Mammary epithelial cell (primary cell): ENCODE measurements at places on chromosomes 1 and 21.

DNA sequence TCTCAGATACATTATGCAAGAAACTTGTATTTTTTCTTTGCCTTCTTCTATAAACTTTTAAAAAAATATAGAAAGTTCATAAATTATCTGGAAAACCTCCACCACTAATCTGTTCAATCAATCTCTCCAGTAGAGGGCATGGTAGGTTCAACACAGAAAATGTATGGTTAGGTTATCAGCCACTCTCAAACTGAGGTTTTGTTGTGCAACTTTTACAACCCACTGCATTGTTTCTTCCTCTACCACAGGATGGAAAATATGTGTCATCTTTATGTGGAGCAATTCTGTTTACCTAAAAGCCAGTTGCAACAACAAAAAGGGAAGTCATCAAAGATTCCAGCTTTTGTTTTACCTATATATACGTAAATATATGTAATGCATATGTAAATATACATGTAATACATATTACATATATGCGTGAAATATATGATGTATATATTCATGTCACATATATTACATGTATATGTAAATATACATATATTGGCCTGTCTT lies 3.0 kb upstream of the RGS2 start:
- peak; percentile 85 for DNase-seq

DNA sequence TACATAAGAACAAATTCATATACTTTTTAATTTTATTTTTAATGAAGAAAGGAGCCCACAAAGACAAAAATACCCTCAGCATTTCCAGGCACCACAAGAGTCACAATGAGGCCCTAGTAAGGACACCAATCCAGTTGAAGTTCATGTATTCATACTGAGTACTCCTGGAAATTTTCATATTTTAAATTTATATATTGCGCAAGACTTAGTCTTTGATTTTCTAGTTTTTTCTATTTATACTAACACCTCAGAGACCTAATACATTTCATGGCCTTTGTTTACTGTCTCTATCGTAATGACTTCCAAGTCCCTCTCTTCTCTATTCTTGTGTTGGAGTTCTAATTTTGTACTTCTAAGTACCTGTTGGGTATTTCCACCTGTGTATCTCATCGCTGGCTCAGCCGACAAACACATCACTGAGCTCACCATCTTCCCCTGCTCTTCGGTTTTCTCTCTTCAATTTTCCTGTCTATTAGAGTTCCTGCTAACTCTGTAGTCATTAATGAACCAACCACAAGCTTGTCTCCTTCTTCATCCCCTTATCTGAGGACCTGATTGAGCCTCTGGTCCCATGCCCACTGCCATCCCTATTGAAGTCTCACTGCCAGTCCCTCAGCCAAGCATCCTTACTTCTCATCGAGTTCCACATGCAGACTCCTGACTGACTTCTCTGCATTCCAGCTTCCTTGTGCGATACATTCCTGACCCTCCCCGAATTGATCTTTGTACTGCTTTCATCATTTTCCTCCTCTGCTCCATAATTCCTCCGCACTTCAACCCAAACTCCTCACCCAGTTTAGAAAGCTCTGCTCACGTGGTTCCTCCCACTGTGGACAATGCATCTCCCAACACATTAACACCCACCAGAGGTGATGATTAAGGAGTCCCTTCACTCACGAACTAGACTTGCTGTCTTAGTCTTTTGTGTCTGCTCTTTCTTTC lies 17.3 kb upstream of the IRF2BP2 start:
- DNase-seq, result no peak

DNA sequence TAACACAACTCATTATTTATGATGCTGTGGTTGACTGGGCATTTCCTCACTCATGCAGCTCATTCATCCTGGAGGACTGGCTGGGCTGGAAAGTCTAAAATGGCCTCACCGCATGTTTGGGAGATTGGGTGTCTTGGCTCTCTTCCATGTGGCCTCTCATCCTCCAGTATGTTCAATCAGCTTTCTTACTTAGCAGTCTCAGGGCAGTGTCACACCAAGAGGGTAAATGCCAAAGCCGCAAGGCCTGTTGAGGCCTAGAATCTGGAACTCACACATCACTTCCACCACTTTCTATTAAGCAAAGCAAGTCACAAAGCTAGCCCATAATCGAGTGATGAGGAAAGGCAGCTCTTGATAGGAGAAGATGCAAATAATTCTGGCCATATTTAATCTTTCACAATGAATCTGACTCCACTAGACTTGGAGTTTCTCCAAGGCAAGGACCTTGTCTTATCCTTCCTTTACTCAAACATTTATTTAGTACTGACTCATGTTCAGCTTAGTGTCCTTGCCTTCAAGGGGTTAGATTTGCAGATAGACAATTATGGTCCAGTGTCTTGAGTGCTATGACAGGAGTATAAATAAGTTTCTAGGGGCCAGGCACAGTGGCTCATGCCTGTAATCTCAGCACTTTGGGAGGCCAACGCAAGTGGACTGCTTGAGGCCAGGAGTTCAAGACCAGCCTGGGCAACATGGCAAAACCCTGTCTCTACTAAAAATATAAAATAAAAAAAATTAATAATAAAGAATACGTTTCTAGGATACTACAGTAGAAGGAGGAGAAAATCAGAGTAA lies 45.1 kb downstream of the TMEM53 start:
- DNase-seq, result peak; percentile 84

- peak; percentile 90 for DNase-seq
These were observed 23.6 kb upstream of the KIRREL1 start for GRCh38 chr1:157969697-157970485.

DNA sequence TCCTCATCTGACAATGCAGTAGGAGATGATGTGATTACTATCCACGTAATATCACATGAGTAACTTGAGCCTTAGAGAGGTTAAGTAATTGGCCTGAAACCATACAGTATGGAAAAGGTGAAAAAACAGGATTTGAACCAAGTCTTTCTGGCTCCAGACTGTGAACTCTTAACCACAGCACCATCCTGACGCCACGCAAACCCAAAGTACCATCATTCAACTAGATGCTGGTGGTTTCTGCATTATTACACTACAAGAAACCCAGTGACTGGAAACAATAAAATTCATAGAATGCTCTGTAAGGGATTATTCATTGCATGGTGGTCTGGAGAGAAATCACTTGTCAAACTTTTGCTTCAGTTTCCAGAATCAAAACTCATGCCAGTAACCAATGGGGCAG lies 90.7 kb downstream of the MAB21L3 start:
- DNase-seq, result no peak

DNA sequence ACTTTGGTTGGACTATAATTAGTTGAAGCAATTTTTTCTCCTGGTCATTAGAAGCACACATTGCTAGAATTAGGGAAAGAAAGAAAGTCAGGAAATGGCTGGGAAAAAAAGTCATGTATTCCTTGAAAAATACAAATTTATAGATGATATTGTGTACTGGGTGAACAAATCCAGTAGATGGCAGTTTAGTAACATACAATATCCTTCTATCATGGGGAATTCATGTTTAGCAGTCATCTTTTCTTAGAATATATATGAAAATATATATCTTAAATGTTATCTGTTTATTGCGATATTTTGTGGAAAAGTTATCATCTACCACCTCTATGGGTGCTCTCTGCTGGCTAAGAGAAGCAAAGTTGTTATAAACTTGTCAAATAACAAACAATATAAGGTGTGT lies 13.1 kb upstream of the ZRANB2 start:
- DNase-seq, result no peak

- no peak for DNase-seq
These were observed 383 bp upstream of the PRRX1 start for GRCh38 chr1:170663404-170664092.

GRCh38 chr1:1778663-1779319 lies 521 bp upstream of the NADK start:
- DNase-seq, result peak; percentile 75

DNA sequence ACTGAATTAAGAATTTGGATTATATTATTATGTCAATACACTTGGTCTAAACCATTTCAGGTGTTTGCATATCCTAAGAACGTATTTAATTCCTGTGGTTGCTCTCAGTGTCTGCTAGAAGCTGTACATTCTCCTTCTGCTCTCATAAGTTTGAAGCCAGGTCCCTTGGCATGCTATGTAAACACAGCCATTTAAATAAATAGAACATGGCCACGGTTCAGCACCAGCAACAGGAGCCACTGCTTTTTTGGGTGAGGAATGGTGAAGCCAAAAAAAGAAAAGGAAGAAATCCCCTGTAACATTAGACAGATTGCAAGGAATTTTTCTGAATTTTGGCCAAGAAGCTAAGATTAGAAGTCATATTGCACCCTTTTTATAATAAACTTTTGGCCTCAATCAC lies 19.1 kb downstream of the CCN1 start:
- DNase-seq, result no peak

DNA sequence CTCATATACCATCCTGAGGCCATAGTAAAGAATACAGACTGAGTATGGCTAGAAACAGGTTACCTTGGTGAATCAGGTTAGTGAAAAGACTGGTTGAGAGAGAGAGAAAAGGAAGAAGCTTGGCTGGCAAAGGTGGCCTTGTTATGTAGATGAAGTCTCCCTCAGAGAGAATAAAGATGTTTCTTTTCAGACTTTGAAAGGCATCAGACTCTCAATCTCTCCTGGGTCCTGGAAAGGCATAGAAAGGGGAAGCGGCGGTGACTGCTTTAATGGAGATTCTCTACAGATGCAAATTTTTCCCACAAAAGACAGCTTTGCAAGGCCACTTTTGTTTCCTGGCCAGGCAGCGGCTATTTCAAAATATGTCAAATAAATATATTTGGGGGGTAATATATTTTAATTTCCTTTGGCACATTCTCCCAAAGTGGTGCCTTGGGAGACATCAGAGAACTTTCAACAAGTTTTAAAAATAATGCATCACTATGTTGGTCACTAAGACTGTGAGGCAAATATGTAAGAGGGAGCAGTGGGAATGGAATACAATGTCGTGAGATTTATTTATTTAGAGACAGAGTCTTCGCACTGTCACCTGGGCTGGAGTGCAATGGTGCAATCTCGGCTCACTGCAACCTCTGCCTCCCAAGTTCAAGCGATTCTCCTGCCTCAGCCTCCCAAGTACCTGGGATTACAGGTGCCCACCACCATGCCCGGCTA lies 46.1 kb downstream of the NPHS2 start:
- DNase-seq, result no peak

- DNase-seq, result no peak
These were observed 3.8 kb downstream of the CELSR2 start for GRCh38 chr1:109252893-109253802.

- DNase-seq, result no peak
These were observed 51.6 kb downstream of the OBSCN start for GRCh38 chr1:228259368-228259894.

DNA sequence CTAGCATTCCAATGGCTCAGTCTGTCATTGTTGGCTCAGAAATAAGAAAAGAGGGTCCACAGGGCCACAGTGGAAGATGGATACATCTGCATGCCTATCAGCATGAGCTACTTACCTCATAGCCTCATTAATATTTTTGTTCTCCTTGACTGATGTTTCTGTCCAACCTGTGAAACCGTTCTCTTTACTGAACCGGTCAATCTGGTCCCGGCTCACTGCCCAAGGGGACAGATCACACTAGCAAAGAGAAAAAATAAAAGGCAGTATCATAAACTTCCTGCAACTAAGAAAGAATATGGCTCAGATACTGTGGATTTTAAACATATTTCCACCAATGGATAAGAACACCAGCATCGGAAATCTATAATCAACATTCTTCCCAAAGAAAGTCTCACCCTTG lies 4.7 kb downstream of the RAB29 start:
- no peak for DNase-seq

DNA sequence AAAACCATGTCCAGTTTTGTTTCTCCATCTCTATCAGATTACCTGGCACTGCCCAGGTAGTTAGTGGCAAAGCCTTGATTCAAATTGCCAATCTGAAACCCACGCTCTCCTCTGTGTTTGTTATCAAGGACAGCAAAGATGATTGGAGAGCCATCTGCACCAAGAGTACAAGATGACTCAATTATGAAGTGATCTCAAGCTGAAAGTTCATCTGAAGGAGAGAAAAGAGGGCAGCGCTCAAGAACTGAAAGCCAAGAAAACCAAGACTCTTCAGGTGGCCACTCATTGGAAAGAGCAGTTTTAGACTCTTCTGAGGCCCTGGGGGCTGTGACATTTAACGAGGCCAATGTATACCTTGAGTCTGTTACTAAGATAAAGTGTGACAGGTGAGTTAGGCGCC lies 13.8 kb downstream of the RXRG start:
- no peak for DNase-seq

GRCh38 chr1:12669529-12670068 lies 25.7 kb downstream of the AADACL4 start:
- no peak for DNase-seq

DNA sequence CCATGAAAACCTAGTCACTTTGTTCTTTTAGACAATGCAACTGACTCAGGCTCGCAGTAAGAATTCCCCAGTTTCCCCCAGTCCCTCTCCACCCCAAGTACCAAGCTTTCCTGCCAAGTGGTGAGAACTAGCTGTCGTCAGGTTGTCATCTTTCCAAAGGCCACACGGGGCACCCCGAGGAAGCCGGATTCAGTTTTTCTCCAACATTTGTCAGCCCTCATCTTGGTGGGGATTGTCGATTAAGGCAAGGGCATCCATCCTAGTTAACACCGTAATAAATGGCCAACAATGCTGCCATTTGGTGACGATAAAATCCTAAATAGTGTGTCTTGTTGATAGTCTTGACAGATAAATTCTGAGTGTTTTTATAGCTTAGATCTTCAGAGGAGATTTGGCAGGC lies 55.9 kb upstream of the PROX1 start:
- DNase-seq, result no peak

- peak; percentile 27 for DNase-seq
These were observed 88.6 kb downstream of the ADAMTS1 start for GRCh38 chr21:26756491-26757159.

- peak; percentile 71 for DNase-seq
These were observed 13.2 kb upstream of the CELA3B start for GRCh38 chr1:21963477-21964217.

GRCh38 chr1:214762902-214763301 lies 159.9 kb downstream of the CENPF start:
- DNase-seq, result no peak

GRCh38 chr21:45640888-45641479 lies 2.5 kb upstream of the PCBP3 start:
- DNase-seq, result no peak
